Kasumi-1 (cell line): ENCODE measurements at places on chromosomes 1 and 21.
A peak's percentile ranks its signal among the peaks of the same experiment; 100 is the strongest.

DNA sequence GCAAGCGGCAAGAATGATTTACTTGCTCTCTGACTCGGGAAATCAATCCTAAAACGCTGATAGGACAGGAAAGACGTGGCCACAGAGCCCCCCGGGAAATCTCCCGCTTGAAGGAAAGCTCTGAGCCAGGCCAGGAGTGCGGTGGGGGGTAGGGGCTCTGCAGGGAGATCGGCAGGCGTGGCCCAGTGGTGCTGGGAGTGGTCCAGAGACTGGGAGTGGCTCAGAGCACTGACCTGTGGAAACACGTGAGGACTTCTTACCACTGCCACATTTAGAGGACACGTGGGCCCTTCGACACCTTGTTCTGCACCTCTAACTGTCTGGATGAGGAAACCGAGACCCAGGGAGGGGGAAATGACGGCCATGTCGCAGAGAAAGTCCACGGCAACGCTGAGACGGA lies 130.0 kb upstream of the KLHDC7A start:
- no peak for DNase-seq

DNA sequence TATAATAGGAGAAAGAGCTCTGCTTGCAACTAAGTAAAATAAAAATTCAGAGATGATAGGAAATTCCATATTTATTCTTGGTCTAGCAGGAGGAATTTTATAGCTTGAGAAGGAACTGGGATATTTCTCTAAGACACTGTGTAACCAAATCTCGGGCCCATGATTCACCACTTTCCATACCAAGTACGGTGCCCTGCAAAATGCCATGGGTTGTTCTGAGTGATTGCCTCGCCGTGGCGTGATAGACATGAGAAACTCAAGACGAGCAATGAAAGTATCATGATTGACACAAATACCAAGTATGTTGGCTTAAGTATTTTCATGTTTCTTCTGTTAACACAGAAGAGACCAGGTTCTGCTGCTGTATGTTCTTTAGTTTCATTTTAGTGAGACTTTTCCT lies 167.2 kb downstream of the LMO4 start:
- no peak for DNase-seq

- DNase-seq, result no peak
These were observed 4.9 kb downstream of the RASSF5 start for GRCh38 chr1:206512058-206512850.

- peak; percentile 89 for DNase-seq
These were observed 181.8 kb upstream of the FMN2 start for GRCh38 chr1:239909898-239910297.

DNA sequence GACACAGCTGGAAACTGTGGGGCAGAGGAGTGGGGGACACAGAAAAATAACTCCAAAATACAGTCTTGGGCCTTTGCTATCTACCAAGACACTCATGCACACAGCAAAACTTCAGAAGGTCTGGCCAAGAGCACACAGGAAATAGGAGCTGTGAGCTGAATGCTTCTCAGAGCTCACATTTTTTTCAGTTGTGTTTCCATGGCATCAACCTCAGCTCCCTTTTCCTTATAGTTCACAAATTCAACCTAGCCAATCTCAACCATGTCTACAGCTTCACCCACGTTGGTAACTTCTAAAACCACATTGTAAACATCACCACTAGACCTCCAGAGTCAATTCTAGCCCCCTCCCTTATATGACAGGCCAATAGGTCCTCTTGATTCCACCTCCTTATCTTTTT lies 19.6 kb upstream of the SYNJ1 start:
- DNase-seq, result no peak

- DNase-seq, result no peak
These were observed 25.8 kb upstream of the THEM4 start for GRCh38 chr1:151935154-151935553.

DNA sequence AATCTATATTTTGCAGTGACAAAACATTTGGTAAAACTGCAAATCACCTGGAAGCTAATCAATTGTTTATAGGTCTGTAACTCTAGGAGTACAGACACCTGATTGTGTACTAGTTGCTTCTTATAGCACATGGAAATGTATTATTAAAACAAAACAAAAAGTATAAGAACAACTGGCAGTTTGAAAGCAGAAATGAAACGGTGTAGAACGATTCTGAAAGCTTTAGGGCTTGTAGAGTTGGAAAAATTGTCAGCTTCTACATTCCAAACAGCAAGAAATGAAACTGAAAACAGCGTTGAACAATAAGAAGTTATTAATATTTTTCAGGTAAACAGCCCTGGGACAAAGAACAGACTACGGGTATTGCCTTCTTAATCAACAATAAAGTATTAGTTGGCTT lies 273.3 kb downstream of the OLFM3 start:
- DNase-seq, result no peak
